ENCODE measurements at places on chromosomes 13 and 19. TPM values are rescaled to one million over a fixed set of nuclear protein-coding genes. Genes with fewer than 3 reads are reported as not detected.

CYP4F3 gene
- total RNA-seq, result not detected

TTC9B gene
- total RNA-seq, result not detected

DOHH gene
- 12.1 TPM for total RNA-seq

IRGC gene
- total RNA-seq, result not detected

SHANK1 gene
- total RNA-seq, result not detected

PRR22 gene
- total RNA-seq, result 4.4 TPM

DNA sequence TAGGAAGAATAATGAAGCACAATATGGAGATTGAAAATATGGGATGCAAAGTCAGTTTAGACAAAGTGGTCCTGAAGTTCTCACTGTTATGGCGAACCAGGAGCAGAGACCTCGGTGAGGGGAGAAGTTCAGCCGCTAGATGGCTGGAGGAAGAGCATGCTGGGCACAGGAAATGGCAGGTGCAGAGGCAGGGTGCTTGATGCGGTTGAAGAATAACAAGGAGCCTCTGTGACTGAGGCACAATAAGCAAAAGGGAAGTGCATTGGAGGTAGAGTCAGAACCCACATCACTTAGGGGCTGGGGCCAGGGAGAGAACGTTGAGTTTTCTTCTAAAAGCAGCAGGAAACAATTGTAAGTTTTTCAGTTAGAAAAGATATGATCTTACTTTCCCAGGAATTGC, 1725.2 kb downstream of the EFNB2 start:
- H3K4me3 ChIP-seq, result no peak overlapping the region
- no peak overlapping the region for H3K27ac ChIP-seq
- DNase-seq, result no peak
- H3K27me3 ChIP-seq, result no peaks in the 10 kb centered on the region
- peaks cover 2% of the 10 kb centered on the region for H3K36me3 ChIP-seq

DNA sequence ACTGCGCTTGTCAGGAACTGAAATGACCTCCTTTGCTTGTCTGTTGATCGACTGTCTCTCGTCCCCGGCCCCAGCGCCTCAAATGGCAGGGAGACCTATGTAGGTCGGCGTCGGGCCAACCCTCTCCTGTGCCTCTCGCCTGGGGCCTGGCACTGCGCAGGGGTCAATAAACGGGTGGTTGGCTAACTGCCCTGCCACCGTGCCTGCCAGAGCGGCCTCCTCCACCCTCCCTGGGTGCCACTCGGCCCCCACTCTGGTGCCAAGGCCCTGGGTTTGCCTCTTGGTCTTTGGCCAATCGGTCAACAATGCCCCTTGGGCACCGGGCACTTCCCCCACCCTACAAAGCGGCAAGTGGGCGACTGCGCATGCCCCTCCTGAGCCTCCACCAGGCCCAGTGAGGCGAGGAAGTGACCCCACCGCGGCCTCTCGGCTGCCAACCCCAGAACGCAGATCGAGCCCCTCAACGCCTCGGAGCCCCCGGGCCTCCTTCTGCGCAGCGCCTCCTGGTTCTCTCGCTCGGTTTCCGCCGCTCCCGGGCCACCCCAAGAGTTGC, 1.1 kb downstream of the KEAP1 start:
- no peaks in the 10 kb centered on the region for H3K27me3 ChIP-seq
- H3K27ac ChIP-seq, result peak overlapping the region; percentile 91
- H3K36me3 ChIP-seq, result peaks cover 20% of the 10 kb centered on the region
- H3K4me3 ChIP-seq, result peak overlapping the region; percentile 94
- DNase-seq, result no peak

GRCh38 chr13:32098272-32098671, 66.7 kb downstream of the FRY start:
- H3K27ac ChIP-seq, result no peak overlapping the region
- H3K4me3 ChIP-seq, result no peak overlapping the region
- H3K4me1 ChIP-seq, result no peaks in the 10 kb centered on the region
- peaks cover 2% of the 10 kb centered on the region for H3K27me3 ChIP-seq

- H3K4me3 ChIP-seq, result no peak overlapping the region
- peaks cover 3% of the 10 kb centered on the region for H3K27me3 ChIP-seq
- no peaks in the 10 kb centered on the region for H3K36me3 ChIP-seq
- H3K27ac ChIP-seq, result no peak overlapping the region
- no peak for DNase-seq
- no peaks in the 10 kb centered on the region for H3K4me1 ChIP-seq
Measured at GRCh38 chr13:33303855-33304597, 18.5 kb upstream of the STARD13 start.

DNA sequence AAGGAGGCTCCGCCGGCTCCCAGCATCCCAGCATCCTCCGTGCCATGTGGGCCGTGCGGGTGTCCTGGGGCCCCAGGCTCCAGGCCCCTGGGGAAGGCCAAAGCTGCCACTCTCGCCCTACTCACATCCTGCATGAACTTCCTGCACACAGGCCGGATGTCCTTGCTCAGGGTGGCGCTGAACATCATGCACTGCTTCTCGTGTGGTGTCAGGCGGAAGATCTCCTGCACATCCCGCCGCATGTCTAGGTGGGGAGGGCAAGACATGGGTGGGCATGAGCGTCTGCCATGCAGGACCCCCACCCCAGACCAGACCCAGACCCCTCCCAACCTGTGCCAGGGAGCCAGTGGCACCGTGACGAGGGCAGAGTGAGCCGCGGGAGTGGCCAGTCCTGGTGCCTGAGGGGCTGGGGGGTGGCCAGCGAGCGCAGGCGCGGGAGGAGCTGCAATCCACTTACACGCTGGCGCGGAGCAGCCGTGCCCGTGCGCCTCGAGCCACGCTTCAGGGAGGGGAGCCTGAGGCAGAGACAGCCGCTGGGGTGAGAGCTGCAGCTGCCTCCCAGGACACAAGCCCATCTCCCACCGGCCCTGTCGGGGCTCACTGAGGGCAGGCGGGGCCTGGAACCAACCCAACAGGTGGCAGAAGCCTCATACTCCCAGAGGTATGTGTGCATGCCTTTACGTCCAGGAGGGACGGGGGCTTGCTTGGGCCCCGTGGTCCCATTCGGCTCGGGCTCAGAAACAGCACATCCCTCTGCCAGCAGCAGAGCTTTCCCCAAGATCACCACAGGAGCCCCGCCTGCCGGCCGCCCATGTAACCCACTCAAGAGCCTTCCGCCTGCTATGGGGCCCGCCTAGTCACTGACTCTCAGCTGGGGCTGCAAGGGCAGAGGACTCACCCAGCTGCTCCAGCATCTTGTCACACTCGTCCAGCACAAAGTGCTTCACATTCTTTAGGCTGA, 8.8 kb downstream of the DDX39A start:
- H3K36me3 ChIP-seq, result peaks cover 44% of the 10 kb centered on the region
- H3K4me1 ChIP-seq, result peaks cover 32% of the 10 kb centered on the region
- no peak for DNase-seq
- H3K27ac ChIP-seq, result peak overlapping the region; percentile 80
- no peaks in the 10 kb centered on the region for H3K27me3 ChIP-seq

DNA sequence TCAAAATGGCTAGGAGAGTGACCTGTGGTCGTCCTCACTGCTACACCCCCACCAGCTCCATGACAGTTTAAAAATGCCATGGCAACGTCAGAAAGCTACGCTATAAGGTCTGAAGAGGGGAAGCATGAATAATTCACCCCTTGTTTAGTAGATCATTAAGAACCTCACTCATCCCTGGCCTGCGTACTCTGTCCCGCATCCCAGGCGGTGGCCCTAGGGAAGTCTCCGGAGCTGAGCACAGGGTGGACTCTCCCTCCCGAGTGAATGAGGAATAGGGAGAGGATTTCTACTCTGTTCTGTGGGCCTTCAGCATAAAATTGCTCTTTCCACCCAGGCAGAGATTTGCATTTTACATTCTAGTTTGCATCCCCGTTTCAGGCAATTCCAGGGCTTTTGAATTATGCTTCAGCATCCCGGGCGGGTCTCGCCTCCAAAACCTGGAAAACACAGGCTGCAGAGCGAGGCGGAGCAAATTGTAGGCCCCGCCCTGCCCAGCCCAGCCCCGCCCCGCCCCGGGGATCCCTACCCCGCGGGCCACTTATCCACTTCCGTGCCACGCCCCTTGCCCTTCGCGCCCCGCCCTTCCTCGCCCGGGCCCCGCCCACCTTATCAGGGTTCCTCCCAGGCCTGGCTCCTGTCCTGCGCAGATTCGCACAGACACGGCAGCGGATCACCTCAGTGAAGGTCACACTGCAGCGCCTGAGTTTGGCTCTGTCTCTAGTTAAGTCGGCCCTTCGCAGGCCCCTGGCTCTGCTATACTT, 7.5 kb upstream of the ZNF525 start:
- H3K27me3 ChIP-seq, result no peaks in the 10 kb centered on the region
- H3K4me1 ChIP-seq, result no peaks in the 10 kb centered on the region
- DNase-seq, result no peak

DNA sequence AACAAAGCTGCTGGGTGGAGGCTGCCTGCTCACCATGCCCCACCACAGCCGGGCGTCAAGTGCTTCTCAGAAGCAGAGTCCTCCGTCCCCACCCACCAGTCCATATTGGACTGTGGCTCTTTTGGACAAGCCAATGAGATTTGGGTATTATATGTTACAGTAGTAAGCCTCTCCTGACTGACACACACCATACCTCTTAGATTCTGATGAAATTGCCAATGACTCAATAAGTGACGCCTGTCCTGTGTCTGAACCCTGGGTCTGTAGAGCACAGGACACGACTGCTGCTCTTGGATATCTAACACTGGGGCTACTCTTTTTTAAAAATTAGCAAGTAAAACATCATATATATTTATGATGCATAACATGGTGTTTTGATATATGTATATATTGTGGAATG, 44.8 kb upstream of the UBAC2 start:
- H3K36me3 ChIP-seq, result no peaks in the 10 kb centered on the region
- no peak overlapping the region for H3K4me3 ChIP-seq
- H3K4me1 ChIP-seq, result peaks cover 3% of the 10 kb centered on the region
- no peak for DNase-seq

GRCh38 chr19:33212436-33213172, 13.0 kb downstream of the SLC7A10 start:
- H3K27me3 ChIP-seq, result no peaks in the 10 kb centered on the region
- H3K4me3 ChIP-seq, result no peak overlapping the region
- no peak for DNase-seq
- no peak overlapping the region for H3K27ac ChIP-seq
- no peaks in the 10 kb centered on the region for H3K4me1 ChIP-seq

GRCh38 chr13:50114961-50115360, 99.7 kb downstream of the KCNRG start:
- DNase-seq, result no peak
- H3K4me1 ChIP-seq, result peaks cover 6% of the 10 kb centered on the region
- H3K27me3 ChIP-seq, result no peaks in the 10 kb centered on the region
- H3K4me3 ChIP-seq, result no peak overlapping the region

- DNase-seq, result no peak
- H3K27me3 ChIP-seq, result peaks cover 8% of the 10 kb centered on the region
- H3K4me3 ChIP-seq, result no peak overlapping the region
- H3K27ac ChIP-seq, result peak overlapping the region; percentile 6
- H3K4me1 ChIP-seq, result peaks cover 32% of the 10 kb centered on the region
Measured at GRCh38 chr19:7654401-7654800, 14.4 kb upstream of the RETN start.

- no peak overlapping the region for H3K27ac ChIP-seq
- H3K36me3 ChIP-seq, result no peaks in the 10 kb centered on the region
- no peaks in the 10 kb centered on the region for H3K4me1 ChIP-seq
- DNase-seq, result no peak
- no peaks in the 10 kb centered on the region for H3K27me3 ChIP-seq
Measured at GRCh38 chr13:38473305-38473704, 123.7 kb downstream of the UFM1 start.

GRCh38 chr13:30240608-30241007, 66.7 kb downstream of the KATNAL1 start:
- no peaks in the 10 kb centered on the region for H3K4me1 ChIP-seq
- no peak overlapping the region for H3K27ac ChIP-seq
- H3K27me3 ChIP-seq, result no peaks in the 10 kb centered on the region
- H3K4me3 ChIP-seq, result no peak overlapping the region
- peaks cover 28% of the 10 kb centered on the region for H3K36me3 ChIP-seq
- DNase-seq, result no peak

DNA sequence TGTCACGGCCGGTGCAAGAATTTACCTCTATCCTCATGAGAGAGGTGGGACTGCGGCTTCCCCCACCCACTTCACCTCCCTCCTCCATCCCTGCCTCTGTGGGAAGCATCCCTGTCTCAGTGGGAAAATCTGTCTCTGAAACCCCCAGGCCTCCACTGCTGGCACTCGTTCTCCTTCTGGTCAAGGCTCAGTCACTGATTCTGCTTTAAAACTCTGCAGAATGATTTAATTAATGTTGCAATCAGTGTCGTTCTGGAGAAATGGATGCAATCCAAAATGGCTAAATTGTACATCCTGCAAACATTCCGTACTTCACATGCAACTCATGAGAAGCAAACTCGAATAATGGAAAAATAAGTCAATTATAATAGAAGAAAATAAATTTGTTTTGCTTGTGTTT, 5.6 kb downstream of the RASL11A start:
- H3K27me3 ChIP-seq, result peaks cover 23% of the 10 kb centered on the region
- DNase-seq, result no peak
- no peak overlapping the region for H3K4me3 ChIP-seq
- H3K36me3 ChIP-seq, result no peaks in the 10 kb centered on the region
- peaks cover 2% of the 10 kb centered on the region for H3K4me1 ChIP-seq
- H3K27ac ChIP-seq, result no peak overlapping the region

- no peaks in the 10 kb centered on the region for H3K27me3 ChIP-seq
- no peak overlapping the region for H3K4me3 ChIP-seq
- H3K36me3 ChIP-seq, result peaks cover 22% of the 10 kb centered on the region
- DNase-seq, result no peak
- H3K27ac ChIP-seq, result no peak overlapping the region
Measured at GRCh38 chr13:60043262-60043661, 120.5 kb downstream of the DIAPH3 start.

DNA sequence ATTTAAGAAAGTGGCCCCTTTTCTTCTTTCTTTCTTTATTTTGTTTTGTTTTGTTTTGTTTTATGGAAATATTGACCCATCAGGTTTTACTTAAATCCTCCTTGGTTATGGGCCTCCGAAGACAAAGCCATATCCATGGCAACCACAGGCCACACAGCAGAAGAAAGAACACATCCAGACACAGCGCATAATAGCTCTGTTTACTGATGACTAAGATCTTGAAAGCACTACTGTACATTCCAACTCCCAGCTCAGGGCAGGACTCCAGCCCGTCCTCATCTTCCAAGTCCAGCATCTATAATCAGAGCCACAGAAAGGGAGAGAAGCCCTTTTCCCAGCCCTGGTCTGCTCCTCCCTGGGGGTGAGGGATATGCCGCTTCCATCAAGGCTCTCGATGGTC, 84.3 kb downstream of the NUFIP1 start:
- no peaks in the 10 kb centered on the region for H3K4me1 ChIP-seq
- no peaks in the 10 kb centered on the region for H3K36me3 ChIP-seq
- no peak for DNase-seq
- H3K27ac ChIP-seq, result no peak overlapping the region

DNA sequence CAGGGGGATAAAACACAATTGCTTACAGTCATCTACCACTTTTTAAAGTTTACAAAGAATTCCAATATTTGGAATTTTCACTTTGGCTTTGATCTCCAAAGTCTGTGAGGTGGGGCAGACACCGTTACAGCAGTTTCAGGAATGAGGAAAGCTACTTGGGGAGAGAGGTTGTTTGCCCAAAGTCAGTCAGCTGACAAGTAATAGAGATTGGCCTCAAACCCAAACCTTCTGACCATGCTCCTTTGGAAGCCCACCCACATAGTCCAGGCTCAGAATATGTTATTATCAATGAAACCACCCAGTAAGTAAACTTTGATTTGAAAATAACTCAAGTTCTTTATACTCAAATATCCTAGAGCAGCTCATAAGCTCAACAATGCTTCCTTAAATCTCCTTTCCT, 29.0 kb downstream of the RXFP2 start:
- H3K36me3 ChIP-seq, result no peaks in the 10 kb centered on the region
- DNase-seq, result no peak
- no peak overlapping the region for H3K27ac ChIP-seq
- no peak overlapping the region for H3K4me3 ChIP-seq

- DNase-seq, result peak; percentile 28
- H3K27me3 ChIP-seq, result no peaks in the 10 kb centered on the region
- H3K27ac ChIP-seq, result peak overlapping the region; percentile 84
- H3K4me1 ChIP-seq, result peaks cover 9% of the 10 kb centered on the region
- H3K36me3 ChIP-seq, result no peaks in the 10 kb centered on the region
- peak overlapping the region; percentile 79 for H3K4me3 ChIP-seq
Measured at GRCh38 chr13:33787051-33787591, 30.8 kb upstream of the RFC3 start.
